ENCODE measurements at places on chromosomes 11 and 22.

- DNase-seq: no peak
These were observed 42.1 kb downstream of the NCAPD3 start for GRCh38 chr11:134181707-134182106.

DNA sequence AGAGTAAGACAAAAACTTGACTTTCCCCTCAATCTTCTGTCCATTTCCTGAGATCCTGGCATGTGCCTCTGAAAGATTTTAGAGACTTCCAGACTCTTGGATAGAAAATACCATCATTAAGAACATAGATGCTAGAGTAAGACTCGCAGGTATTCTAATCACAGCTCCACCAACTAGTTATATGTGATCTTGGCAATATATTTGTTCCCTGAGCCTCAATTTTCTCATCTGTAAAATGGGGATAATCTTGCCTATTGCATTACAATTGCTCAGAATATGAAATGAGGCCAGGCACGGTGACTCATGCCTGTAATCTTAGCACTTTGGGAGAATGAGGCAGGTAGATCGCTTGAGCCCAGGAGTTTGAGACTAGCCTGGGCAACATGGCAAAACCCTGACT is 10.7 kb downstream of the RHOG start:
- DNase-seq: no peak

DNA sequence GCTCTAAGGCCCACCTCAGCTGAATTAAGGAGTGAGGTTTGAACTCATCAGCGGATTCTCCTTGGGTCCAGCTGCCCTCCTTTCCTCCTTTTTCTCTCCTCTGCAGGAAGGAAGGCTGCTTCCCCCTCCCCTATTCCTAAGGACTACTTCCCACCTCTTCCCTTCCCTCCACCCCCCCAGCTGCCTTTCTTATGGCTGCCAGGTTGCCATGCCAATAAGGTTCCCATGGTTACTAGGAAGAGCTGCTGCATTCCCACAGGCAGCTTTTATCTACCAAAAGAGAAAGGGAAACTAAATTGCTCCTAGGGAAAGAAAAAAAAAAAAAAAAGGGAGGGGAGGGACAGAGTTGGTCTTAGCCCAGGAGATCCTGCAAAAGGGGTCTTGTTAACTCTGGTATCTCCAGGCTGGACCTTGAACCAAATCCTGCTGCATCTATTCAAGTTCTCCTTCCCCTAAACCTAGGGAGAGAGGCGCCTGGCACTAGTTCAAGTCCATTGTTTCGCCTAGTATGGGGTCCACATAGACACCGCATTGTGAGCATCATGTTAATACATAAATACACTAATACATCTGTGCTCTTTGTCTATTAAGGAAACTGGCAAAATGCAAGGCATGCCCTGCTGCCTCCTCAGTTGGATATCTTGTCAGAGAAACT is 21.2 kb upstream of the FEZ1 start:
- DNase-seq: peak; percentile 37

GRCh38 chr11:94650756-94651155 is 83.6 kb downstream of the PIWIL4 start:
- no peak for DNase-seq

- no peak for DNase-seq
These were observed 16.2 kb downstream of the CBL start for GRCh38 chr11:119222308-119222707.

DNA sequence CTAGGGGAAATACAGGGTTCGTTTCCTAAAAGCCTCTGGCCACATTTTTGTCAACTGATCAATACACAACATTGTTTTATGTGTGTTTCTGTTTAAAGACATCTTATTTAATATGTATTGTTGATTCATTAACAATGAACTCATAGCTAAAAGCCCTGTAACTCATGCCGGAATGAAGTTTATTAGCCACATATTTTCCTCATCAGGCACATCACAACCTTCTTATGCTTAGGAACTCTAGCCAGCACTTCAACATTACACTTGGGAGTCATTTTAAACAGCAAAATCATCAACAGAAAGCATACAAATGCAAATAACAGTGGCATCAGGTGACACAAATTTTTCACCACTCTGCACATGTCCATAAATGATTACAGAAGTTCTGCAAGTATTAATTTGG is 15.1 kb upstream of the BLID start:
- no peak for DNase-seq

GRCh38 chr11:67391304-67392182 is at the start of gene RAD9A:
RAD9A (plus strand) TSS chr11:67391986; CDS start chr11:67392045, 59 bp downstream.
- DNase-seq: peak; percentile 88

GRCh38 chr11:122773781-122774266 is 64.5 kb upstream of the CRTAM start:
- DNase-seq: no peak

GRCh38 chr22:25051983-25052710 is 99.6 kb downstream of the KIAA1671 start:
- no peak for DNase-seq

DNA sequence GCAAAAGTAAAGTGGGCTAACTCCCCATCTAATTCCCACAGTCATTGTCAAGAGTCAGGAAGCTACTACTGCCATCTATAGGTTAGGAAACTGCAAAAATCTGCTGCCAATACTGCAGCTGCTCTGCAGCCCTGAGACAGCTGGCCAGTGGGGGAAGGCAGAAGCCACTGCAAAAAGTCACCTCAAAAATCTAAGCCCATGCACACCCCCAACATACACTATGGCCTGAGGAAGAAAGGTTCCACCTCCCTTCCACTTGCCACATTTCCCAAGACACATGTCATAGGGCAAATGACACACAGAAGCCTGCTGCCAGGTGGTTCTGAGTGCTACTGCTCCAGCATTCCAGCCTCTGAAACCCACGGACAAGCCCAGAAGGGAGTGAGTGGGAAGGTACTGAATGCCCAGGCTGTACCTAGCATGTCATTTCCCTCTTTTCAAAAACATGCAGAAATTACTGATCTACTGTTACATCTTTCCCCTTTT is 36.9 kb downstream of the DGCR2 start:
- no peak for DNase-seq

- no peak for DNase-seq
These were observed 10.1 kb downstream of the LMO1 start for GRCh38 chr11:8253566-8253965.

DNA sequence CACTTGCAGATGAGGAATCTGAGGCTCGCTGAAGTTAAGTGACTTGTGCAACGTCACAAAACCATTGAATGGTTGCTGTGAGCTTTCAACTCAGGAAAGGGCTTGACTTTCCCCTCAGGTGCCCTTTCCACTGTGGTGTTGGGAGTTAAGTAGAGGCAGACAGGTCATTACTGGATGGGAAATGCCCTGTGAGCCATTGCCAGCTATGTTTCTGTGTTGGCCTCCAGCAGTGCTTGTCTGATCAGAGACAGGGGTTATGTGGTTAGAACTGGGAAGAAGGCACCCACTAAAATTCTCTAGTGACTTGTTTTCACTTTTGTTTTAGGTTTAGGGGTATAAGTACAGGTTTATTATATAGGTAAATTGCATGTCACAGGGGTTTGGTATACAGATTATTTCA is 96.6 kb downstream of the FDX1 start:
- DNase-seq: no peak

DNA sequence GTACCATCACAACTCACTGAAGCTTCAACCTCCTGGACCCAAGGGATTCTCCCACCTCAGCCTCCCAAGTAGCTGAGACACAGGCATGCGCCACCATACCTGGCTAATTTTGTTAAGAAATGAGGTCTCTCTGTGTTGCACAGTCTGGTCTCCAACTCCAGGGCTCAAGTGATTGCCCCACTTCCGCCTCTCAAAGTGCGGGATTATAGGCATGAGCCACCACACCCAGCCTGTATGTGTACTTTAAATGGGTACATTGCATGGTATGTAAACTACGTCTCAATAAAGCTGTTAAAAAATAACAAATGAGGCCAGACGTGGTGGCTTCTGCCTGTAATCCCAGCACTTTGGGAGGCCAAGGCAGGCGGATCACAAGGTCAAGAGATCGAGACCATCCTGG is 36.2 kb upstream of the DDX6 start:
- no peak for DNase-seq

DNA sequence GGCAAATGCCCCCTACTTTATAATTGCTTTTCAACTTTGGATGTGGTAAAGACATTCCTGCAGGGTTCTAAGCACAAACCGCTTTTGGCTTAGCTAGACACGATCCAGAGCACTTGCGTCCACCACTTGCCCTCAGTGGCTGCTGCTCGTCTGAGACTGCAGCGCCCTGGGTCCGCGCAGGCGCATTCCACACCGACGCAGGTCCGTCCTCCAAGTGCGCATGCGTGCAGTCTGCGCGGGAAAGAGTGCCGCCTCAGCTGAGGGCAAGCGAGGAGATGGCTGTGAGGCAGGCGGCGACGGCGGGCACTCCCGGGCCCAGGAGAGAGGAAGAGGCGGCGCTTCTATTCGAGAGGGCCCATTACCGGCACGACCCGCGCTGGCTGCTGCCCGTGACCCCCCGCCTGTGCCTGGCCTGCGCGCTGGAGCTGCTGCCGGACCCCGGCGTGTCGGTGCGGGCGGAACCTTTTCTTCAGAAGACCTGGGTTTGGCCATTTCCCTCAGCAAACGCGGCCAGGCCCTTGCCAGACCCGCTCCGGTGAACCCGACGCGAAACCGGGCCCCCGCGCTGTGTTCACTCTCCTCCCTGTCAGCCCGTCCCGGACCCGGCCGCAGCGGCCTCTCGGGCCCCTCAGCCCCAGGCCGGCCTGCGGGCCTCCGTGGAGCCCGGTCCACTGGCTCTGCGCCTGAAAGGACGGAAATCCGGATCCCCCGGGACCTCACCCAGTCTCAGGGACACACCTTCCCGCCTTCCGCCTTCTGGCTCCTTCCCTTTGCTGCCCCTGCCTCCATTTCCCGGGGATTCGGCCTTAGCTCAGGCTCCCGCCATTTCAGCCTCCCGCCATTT is at the start of gene MEI1:
Gene MEI1, plus strand, starts transcription at position 240 of the 844 bp plus-strand sequence. Its CDS starts 36 bp downstream, at position 276.
- no peak for DNase-seq

- no peak for DNase-seq
These were observed 938.4 kb downstream of the BRD1 start for GRCh38 chr22:48889209-48889830.

GRCh38 chr22:49007013-49007653 is 820.5 kb downstream of the BRD1 start:
- DNase-seq: no peak

GRCh38 chr22:35697142-35697541 is 20.5 kb upstream of the APOL5 start:
- no peak for DNase-seq

DNA sequence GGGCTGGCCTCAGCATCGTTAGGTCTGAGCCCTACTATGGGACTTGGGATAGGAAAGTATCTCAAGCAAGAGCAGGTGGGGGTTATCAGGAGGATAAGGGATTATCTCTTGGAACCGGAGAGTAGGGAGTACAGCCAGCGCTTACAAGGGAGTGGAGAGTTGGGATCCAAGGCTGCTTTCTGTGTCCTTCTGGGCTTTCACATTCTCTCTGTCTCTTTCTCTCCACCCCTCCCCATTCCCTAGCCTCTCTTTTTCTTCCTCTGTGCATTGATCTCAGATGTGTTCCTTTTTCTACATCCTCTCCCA is 170.2 kb downstream of the BUD13 start:
- no peak for DNase-seq

DNA sequence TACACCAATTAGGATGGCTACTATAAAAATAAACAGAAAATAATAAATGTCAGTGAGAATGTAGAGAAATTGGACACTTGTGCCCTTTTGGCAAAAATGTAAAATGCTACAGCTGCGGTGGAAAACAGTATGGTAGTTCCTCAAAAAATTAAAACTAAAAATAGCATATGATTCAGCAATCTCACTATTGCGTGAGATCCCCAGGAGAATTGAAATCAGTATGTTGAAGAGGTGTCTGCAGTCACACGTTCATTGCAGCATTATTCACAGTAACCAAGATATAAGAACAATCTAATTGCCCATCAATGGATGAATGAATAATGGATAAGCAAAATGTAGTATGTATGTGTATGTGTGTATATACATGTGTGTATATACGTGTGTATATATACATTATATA is 6.8 kb downstream of the OR52N2 start:
- DNase-seq: no peak

DNA sequence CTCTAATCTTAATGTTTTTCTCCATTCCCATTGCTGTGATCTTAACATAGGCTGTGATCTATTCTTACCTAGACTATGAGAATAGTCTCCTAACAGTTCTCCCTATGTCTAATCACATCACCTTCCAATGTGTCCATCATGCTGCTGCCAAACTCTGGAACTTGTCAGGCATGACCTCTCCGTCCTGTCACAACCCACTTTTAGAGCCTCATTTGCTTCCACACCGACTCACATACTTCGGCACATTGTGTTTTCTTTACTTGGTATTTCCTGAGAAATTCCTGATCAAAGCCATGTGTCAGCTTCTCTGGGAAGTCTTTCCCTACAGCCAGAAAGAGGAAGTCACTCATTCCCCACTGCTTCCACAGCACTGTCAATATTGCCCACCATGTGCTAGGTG is 40.5 kb upstream of the BIRC3 start:
- no peak for DNase-seq

DNA sequence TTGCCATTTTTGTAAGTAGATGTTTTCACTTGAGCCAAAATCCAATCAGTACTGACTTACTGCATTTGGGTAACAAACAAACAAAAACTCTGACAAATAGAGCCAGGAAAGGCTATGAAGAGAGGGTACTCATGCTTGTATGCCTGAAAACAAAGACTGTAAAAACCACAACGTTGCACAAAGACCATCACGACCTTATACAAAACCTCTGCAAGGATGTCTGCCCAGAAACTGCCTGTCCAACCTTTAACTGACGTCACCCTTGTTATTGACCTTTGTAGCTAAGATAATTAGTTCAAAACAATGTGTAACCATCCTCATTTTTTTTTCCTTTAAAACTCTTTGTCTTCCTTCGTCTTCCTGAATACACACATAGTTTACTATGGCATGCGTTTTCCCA is 804 bp upstream of the CREBZF start:
- DNase-seq: no peak

GRCh38 chr11:77801477-77801876 is 19.0 kb downstream of the RSF1 start:
- no peak for DNase-seq

- DNase-seq: peak; percentile 98
These were observed 7.6 kb upstream of the SERPINH1 start for GRCh38 chr11:75554258-75555022.

GRCh38 chr11:119763071-119763728 is 34.2 kb upstream of the NECTIN1 start:
- DNase-seq: no peak

DNA sequence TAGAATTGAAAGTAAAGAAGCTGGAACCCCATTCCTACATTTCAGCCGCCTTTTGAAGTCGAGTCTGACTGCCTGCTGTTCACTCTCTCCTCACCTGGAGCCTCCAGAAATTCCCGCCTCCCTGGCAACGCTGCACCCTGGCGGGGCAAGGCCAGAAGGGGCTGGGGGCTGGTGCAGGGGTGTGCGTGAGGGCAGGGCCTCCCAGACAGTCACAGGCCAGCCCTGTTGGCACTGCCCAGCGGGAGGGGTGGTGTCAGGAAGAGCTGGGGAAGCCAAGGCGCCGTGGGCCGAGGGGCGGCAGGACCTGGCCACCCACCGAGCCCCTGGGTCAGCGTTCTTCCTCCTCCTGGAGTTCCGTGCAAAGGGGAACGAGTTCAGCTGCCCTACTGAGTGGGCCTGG is 123.2 kb downstream of the KCNQ1OT1 start:
- no peak for DNase-seq

- DNase-seq: no peak
These were observed 914 bp upstream of the PRDM11 start for GRCh38 chr11:45145379-45146071.

- DNase-seq: no peak
These were observed 66.3 kb downstream of the PRMT3 start for GRCh38 chr11:20453657-20454316.

GRCh38 chr22:20952544-20953341 is 14.3 kb upstream of the AIFM3 start:
- no peak for DNase-seq

- DNase-seq: no peak
These were observed 569.3 kb downstream of the BRD1 start for GRCh38 chr22:49258107-49259010.
